Transverse colon (tissue), 4 donors: ENCODE measurements at places on chromosomes 2 and 18. TPM values are rescaled to one million over a fixed set of nuclear protein-coding genes. Genes with fewer than 3 reads are reported as not detected.

The CCBE1 gene
- total RNA-seq = 43.0 TPM

The DTNA gene
- 17.1 TPM for total RNA-seq

The GCA gene
- total RNA-seq = 18.4 TPM

The IL1RN gene
- total RNA-seq = 0.40 TPM

The CKAP2L gene
- 0.64 TPM for total RNA-seq

- DNase-seq = no peak
Observed at GRCh38 chr2:160041091-160041490, 21.3 kb downstream of the PLA2R1 start.

DNA sequence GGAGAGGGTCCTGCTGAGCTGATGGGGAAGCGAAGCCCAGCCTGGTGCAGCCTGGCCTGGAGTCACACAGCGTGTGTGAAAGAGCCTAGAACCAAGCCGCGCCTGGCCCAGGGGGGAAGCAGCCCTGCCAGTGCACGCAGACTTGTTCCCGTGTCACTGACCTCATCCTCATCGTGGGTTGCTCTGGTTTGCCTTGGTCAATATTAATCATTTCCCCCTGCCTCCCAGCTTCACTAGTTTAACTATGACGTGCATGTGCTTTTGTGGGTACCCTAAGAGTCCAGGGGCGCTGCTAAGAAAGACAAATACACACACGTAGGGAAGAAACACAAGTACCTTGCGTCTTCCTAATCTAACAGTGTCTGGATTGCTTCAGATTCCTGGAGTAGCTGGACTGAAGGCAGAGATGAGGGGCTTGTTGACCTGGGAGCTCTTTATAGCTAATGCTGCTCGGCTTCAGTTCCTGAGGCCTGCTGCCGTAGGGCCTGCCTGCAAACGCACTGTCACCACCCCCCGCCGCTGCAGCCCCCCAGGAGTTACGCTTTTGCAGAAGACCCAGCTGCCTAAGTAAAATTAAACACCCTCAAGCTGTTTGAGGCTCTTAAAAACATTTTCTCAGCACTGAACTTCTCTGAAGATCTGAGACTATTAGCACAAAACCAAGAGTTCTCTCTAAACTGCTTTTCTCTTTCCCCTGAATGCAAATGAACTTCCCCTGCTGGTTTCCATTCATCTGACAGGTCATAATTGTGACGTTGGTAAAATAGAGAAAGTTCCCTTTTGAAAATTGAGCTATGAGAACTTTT lies 159.2 kb downstream of the FAM210A start:
- DNase-seq = peak; percentile 47

- no peak for DNase-seq
Observed at GRCh38 chr2:215843579-215843978, 169.8 kb downstream of the MREG start.

GRCh38 chr2:137123226-137123625 lies 357.9 kb downstream of the THSD7B start:
- DNase-seq = no peak

DNA sequence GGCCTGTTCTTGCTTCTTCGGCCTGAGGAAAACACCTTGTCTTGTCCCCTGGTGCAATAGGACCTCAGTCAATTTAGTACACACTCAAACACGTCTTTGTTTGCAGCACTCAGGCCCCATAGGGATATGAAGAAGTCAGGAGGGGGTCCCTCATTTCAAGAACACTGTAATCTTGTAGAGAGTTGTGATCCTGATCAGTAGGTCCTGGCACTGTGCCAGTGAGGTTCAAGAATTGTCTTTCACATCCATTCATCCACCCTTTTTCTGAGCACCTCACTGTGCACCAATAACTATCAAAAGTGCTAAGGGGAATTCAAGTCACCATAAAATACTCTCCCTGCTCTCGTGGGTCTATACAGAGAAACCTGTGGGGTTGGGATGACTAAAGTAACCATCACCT lies 131.4 kb upstream of the LHCGR start:
- no peak for DNase-seq

- DNase-seq = no peak
Observed at GRCh38 chr2:26892922-26893524, 45.1 kb downstream of the DPYSL5 start.

DNA sequence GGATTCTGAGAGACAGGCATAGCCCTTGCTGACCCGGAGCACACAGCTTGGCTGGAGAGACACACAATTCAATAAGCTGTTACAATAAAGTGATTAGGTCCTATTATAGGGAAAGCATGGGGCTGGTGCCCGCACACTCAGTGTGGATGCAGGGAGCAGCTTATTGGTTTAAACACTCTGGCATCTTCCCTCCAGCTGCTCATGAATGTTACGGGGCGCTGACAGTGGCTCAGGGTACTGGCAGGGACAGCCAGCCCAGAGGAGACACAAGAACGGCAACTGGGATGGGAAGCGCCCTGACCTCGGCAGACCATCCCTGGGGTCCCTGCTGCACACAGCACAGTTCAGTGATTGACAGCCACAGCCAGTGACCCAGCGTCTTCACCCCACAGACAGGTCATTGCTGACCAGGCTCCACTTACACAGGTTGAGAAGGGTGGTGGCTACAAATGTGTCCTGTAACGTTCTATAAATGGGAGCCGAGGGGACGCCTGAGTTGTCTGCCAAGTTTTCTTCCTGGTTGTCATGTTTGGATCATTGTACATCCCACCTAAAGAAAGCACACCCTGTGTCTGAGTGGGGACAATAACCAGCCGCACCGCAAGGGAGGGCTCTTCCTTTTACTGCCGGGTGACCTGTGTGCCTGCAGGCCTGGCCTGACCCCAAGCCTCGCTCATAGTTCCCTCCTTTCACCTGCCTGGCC lies 60.3 kb downstream of the SH3BP4 start:
- DNase-seq = no peak

- no peak for DNase-seq
Observed at GRCh38 chr2:207229161-207229560, 63.4 kb upstream of the KLF7 start.

GRCh38 chr2:32712870-32713269 lies 85.0 kb downstream of the TTC27 start:
- no peak for DNase-seq

DNA sequence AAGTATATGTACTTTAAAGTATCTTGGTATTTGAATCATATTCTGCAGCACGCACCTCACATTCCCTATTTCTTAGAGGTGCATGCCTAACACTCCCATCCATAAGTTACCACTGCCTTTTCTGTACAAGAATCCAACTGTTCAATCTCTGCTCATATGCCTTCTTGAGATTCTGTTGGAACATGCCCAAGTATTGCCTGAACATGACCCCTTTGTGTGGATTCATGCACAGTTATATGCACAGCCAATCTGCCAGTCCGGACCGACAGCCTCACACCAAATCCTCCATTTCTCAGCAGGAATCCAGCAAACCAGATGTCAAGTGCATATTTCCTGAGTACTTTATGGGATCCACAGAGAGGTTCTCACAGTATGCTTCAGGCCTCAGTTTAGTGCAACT lies 222.0 kb downstream of the TMEM182 start:
- no peak for DNase-seq

- no peak for DNase-seq
Observed at GRCh38 chr18:78595453-78595852, 384.2 kb upstream of the SALL3 start.
